Brain microvascular endothelial cell (primary cell): ENCODE measurements at places on chromosomes 4 and X.

GRCh38 chr4:141571362-141571761 lies 65.0 kb upstream of the IL15 start:
- DNase-seq = peak; percentile 39

DNA sequence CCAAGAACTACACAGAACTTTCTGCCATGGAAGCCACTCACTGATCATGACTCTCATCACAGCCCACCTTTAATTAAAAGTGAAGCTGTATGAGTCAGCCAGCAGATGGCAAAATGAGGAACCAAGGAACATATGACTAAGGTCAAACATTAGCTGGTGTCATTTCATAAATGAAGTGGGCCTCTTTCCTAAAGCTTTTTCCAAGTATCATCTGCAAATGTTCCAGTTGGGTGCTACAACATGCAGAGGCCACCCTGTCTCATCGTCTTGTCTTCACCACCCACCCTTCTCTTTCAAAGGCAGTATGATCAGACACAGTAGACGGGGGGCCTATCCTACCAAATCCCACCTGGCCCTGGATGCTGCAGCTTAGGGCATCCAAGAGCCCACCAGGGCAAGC lies 9.2 kb upstream of the EOLA1 start:
- no peak for DNase-seq

- no peak for DNase-seq
Measured at GRCh38 chr4:1244081-1244977, 4.6 kb downstream of the CTBP1 start.

DNA sequence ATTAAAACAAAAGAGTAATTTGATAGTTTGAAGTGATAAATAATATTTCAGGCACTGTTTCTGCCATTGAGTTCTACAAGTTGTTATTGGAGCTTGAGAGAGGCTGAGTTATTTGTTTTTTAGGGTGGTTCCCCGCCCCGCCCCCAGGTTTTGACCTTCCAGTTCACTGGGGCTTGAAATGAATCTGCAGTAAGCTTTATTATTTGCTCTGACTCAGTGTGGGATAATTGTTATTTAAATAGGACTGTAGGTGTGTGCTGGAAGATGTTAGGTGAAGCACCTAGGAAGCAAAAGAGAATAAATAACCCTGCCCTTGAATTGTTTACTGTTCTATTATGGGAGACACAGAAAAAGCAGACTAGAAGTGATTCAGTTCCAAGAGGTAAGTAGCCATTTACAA lies 81.2 kb upstream of the KCNIP4 start:
- no peak for DNase-seq

DNA sequence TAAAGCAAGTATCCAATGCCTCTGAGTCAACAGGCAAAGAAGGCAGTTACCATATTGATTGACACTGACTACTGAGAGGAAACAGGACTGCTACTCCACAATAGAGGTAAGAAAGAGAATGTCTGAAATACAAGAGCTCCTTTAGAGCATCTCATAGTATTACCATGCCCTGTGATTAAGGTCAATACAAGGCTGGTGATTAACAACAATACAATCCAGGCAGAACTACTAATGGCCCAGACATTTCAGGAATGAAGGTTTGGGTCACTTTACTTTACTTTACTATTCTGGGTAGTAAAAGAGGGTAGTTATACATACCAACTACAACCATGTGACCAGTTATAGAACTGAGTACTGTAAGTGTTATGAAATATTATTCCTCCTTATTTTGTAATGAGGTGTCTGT lies 44.5 kb downstream of the BRWD3 start:
- DNase-seq = peak; percentile 54

DNA sequence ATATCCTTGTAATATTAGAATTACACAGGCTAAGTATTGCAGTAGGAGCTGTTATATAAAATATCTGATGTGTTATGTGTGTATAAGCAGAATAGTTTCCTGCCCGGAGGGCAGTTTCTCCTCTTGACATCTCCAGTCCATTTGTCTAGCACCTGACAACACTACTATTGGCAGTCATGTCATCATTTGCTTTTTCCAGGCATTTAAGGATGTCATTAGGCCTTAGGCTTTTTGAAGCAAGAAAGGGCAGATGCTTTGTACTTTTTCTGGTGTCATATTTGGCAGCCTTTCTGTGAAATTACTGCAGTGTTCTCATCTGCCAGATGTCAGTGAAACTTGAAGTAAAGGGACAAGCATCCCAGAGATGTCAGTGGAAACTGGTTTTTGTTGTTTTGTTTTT lies 2017.6 kb upstream of the IGFBP7 start:
- no peak for DNase-seq

DNA sequence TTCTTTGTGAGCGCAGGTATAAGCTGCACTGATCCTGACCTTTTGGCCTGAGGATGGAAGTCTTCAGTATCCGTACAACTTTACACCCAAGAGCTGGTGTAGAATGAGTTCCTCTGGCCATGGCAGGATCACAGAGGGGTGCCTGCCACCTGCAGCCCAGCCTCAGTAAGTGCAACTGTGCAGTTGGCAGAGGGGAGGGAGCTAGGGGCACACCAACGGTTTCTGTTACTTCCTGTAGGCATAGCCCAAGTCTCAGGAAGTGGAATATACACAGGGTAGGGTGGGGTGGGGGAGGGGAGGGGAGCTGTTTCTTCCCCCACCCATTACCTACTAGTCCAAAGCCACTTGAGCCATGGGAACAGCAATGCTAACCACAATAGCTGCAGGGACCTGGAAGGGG lies 85.4 kb upstream of the GBA3 start:
- no peak for DNase-seq

GRCh38 chrX:24025741-24026403 lies 1.1 kb downstream of the KLHL15 start:
- DNase-seq = peak; percentile 16

DNA sequence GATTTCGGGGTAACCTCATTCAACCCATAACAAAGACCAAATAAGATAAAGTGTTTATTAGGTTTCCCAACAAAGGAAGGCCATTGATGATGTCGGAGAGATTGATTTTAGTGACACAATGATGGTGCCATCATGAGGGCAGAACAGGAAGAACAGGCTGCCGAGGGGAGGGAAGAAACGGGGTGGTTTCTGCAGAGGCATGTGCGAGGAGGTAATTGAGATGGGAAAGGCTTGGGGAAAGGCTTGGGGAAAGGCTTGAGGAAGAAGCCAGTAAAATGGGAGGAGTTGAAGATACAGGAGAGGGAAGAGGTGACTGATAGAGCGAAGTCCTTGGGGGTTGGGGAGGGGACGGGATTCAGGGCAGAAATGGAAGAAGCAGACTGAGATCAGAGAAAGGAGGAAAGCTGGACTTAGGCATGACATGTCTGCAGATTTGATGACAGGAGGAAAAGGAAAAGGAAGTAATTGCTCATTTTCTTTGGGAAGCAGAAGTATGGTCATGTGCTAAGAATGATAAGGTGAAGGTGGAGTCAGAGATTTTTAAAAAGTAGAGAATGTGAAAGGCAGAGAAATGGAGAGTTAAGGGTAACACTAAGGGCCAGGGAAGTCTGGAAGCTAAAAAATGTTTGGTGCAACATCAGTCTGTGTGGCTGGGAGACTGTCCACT lies 6.0 kb downstream of the HPSE start:
- DNase-seq = no peak

GRCh38 chr4:177051473-177052060 lies 258.1 kb upstream of the NEIL3 start:
- no peak for DNase-seq

DNA sequence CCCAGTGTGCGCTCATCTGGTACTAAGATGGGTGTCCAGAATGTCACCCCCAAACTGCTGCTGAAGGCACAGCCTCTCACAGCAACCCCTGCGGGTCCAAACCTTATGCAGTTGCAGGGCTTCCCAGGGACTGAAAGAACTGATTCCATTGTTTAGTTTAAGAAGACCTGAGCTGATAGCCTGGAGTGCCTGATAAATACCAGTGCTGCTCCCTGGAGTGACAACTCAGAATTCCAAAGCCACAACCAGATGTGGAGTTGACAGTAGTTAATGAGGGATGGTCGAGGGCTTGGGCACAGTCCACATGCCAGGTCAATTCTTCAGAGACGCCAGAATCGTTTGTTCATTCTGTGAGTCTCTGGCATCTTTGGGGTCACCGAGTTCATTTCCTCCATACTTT lies 71.2 kb downstream of the LNX1 start:
- no peak for DNase-seq

DNA sequence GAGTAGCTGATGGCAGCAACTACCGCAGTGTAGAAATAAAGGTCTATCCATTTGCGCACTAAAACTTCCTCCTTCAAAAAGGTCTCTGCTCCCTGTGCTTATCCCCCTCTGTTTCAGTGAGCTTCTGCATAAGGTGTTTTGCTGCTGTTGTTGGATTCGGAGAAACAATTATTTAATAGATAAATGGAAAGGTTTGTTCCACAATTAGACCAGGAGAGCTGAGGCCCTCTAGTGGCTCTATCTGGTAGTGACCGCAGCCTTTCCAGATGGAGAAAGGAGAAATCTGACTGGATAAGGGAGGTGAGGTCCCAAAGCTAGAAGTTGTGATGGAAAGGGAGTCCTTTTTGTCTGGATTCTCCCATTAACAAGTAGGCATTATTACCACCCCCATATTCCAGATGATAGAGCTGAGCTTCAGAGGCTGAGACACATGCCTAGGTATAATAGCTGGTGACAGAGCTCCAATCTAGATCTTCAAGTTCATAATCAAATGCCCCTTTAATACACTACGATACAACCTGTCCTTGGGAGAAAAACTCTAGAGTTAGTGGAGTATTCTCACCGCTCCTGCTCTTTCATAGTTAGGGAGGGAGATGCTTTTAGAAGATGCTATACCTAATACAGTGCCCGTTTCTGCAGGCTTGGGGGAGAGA lies 5.1 kb upstream of the GABRQ start:
- DNase-seq = peak; percentile 56

DNA sequence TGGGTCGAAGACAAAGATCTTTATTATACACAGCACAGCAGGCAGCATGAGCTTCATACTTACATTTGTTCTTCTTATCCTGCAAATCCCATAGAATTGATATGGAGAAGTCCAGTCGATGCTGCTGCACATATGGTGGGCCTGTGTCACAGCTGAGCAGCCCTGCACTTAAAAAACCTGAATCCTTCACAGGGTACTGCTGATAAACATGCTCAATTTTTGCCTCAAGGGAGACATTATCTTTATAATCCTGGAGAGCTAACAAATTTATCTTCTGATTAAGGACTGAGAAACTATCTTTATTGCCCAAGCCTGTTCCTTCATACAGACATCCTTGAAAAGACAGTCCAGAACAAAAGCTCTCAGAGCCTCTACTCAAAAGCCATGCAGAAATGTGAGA lies 434.4 kb upstream of the FAM47C start:
- no peak for DNase-seq

DNA sequence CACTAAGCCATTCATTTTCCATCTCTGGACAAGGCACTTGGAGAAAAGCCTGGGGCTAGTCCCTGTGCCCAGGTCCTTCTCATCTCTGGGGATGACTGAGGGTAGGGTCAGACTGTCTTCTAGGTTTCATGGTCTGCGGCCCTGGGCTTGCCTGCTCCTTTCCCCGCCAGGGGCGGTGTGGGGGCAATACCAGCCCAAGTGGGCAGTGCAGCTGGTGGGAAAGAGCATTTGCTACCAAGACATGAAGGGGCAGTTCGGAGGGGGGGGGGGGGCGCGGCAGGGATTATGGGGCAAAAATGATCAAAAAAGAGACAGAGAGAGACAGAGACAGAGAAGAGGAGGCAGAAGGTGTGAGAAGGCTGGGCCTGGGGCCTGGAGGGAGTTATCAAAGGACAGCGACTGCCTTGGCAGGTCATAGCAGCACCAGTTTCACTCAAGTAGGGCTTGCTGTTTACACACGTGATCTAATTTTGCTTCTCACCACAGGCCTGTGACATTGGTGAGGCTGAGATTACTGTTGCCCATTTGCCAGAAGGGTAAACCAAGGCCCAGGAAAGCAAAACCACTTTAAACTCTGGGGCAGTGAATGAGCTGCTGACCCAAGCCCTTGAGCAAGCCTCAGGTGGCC lies 56.1 kb downstream of the PJA1 start:
- no peak for DNase-seq
